ENCODE measurements at places on chromosomes 4 and X.

- no peaks in the 10 kb centered on the region for H3K4me1 ChIP-seq
- no peak overlapping the region for H3K27ac ChIP-seq
- DNase-seq: no peak
- no peaks in the 10 kb centered on the region for H3K27me3 ChIP-seq
- H3K4me3 ChIP-seq: no peak overlapping the region
Observed at GRCh38 chr4:159018062-159018629, 84.7 kb upstream of the RAPGEF2 start.

GRCh38 chr4:187064033-187064432 is 340.4 kb upstream of the FAT1 start:
- no peak overlapping the region for H3K27ac ChIP-seq
- H3K4me1 ChIP-seq: no peaks in the 10 kb centered on the region
- no peaks in the 10 kb centered on the region for H3K27me3 ChIP-seq
- no peaks in the 10 kb centered on the region for H3K36me3 ChIP-seq

DNA sequence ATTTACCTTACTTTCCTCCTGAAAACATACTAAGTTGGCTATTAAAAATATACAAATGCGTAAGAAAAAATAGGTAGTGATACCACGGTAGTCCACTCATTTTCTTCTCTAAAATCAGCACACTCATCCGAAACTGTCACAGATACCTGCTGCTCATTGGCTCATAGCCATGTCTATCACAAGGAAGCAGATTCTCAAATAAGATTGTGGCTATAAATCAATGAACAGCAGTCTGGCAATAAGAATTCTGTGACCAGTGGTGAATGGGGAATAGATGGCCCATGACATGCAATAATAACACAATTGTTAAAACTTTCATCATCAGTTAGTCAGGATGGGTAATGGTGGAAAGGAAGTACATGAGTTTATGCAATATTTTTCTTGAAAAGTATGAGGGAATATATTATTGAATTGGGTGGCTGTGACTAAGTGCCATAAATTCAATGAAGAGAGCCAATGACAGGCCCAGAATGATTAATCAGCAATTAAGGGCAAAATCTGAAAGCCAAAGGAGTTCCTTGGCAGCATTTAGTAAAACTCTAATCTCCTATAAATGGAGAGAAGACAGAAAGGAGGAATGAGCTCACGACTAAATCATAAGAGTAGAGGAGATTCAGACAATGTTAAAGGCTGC is 202.3 kb upstream of the NEIL3 start:
- H3K4me3 ChIP-seq: no peak overlapping the region
- no peak for DNase-seq
- no peaks in the 10 kb centered on the region for H3K4me1 ChIP-seq
- H3K27ac ChIP-seq: no peak overlapping the region
- no peaks in the 10 kb centered on the region for H3K36me3 ChIP-seq

DNA sequence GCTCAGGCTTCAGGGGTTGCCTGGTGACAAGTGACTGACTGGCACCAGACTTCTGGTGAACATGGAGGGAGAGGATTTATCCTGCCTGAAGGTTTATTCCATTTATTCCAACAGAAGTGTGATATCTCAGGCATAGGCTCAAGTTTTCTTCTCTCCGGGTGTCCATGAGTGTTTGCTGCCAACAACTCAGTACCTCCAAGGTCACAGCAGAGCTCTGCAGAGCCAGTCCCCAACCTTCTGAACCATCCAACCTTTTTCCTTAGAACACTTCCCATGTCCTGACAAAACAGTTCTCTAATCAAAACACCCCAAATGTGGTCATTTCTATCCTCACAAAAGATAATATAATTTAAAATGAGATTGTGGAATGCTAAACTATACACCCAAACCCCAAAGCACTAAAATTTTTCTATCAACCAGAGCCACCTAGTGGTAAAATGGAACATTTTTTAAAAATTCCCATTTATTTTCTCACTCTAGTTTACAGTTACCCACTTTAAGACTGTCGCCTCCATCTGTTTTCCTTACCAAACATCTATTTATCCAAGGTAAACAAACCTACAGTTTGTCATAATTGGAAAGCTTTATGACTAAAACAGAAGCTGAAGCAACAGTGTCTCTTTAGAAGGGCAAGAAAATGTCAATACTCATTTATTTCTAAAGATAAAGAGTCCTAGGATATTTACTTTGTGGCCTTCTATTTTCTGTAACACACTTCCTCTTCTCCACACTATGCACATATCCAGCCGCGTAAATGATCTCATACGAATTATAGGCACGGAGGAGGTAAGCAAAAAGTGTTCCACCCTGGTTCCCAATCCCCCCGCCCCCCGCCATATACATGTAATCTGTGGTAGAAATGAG is 39.5 kb downstream of the TMEM154 start:
- no peaks in the 10 kb centered on the region for H3K27me3 ChIP-seq
- no peaks in the 10 kb centered on the region for H3K36me3 ChIP-seq
- H3K4me3 ChIP-seq: no peak overlapping the region
- no peaks in the 10 kb centered on the region for H3K4me1 ChIP-seq

- H3K4me1 ChIP-seq: no peaks in the 10 kb centered on the region
- H3K27ac ChIP-seq: no peak overlapping the region
- no peak for DNase-seq
- H3K27me3 ChIP-seq: no peaks in the 10 kb centered on the region
Observed at GRCh38 chrX:47863187-47863586, 26.5 kb downstream of the ZNF81 start.

- peaks cover 21% of the 10 kb centered on the region for H3K36me3 ChIP-seq
- H3K27me3 ChIP-seq: no peaks in the 10 kb centered on the region
- H3K4me3 ChIP-seq: no peak overlapping the region
- peaks cover 32% of the 10 kb centered on the region for H3K4me1 ChIP-seq
- H3K27ac ChIP-seq: no peak overlapping the region
Observed at GRCh38 chr4:128832243-128832625, 22.7 kb downstream of the JADE1 start.

- no peaks in the 10 kb centered on the region for H3K27me3 ChIP-seq
- no peaks in the 10 kb centered on the region for H3K36me3 ChIP-seq
- no peak for DNase-seq
- H3K27ac ChIP-seq: no peak overlapping the region
- H3K4me3 ChIP-seq: no peak overlapping the region
Observed at GRCh38 chrX:53476371-53476770, 42.2 kb upstream of the HSD17B10 start.
